ENCODE measurements at places on chromosomes 16 and 17. TPM values are rescaled to one million over a fixed set of nuclear protein-coding genes. Genes with fewer than 3 reads are reported as not detected.

KRTAP3-2 gene
- not detected for total RNA-seq

ZP2 gene
- not detected for total RNA-seq

MYOCD gene
- total RNA-seq = not detected

CPD gene
- total RNA-seq = 67.4 TPM

PYY gene
- not detected for total RNA-seq

PRR29 gene
- total RNA-seq = not detected

KRTAP4-9 gene
- not detected for total RNA-seq

RNF157 gene
- total RNA-seq = 0.17 TPM

RASL10B gene
- total RNA-seq = 0.09 TPM

MYLK3 gene
- not detected for total RNA-seq

DBNDD1 gene
- 3.5 TPM for total RNA-seq

KRTAP4-12 gene
- not detected for total RNA-seq

KRTAP17-1 gene
- total RNA-seq = not detected

KRTAP9-2 gene
- not detected for total RNA-seq

ZFP3 gene
- total RNA-seq = not detected

DOC2B gene
- not detected for total RNA-seq
